Lower lobe of right lung (tissue), 2 donors: ENCODE measurements at places on chromosomes 2 and 18.
A peak's percentile ranks its signal among the peaks of the same experiment; 100 is the strongest.

DNA sequence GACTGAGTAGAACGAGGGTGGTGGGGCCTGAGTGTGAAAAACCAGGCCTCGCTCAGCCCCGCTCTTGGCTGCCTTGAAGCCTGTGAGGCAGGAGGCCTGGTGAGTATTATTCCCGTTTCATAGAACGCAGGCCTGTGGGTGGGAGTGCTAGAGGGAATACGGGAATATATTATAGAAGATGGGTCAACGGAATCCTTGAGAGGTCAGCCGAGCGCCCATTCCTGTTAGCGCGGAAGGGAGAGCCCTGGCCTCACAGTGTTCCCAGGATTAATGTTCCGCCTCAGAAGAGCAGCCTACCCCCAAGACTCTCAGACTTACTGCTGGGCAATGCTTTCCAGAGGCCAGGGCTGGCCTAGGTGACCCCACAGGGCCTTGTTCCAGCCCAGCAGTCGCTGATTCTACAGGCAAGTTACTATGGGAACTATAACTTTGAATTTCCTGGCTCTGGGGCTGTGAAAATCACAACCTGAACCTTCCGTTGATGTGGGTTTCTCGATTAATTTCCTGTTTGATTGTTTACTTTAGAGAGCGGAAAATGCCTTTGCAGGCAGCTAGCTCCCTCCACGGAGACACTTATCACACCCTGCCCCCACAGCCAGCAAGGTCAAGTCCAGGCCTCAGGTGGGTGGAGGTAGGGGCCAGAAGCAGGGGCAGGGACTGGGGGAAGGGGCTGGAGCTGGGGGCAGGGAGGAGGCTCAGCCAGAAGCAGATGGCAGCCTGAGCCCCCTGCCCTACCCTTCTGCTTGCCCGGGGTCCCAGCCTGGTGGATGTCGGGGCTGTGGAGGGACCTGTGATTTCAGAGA lies 108.3 kb downstream of the SMAD7 start:
- H3K36me3 ChIP-seq: no peaks in the 10 kb centered on the region
- no peaks in the 10 kb centered on the region for H3K27me3 ChIP-seq
- H3K27ac ChIP-seq: peak overlapping the region; percentile 78
- DNase-seq: peak; percentile 45
- H3K4me1 ChIP-seq: peaks cover 63% of the 10 kb centered on the region
- H3K4me3 ChIP-seq: no peak overlapping the region

DNA sequence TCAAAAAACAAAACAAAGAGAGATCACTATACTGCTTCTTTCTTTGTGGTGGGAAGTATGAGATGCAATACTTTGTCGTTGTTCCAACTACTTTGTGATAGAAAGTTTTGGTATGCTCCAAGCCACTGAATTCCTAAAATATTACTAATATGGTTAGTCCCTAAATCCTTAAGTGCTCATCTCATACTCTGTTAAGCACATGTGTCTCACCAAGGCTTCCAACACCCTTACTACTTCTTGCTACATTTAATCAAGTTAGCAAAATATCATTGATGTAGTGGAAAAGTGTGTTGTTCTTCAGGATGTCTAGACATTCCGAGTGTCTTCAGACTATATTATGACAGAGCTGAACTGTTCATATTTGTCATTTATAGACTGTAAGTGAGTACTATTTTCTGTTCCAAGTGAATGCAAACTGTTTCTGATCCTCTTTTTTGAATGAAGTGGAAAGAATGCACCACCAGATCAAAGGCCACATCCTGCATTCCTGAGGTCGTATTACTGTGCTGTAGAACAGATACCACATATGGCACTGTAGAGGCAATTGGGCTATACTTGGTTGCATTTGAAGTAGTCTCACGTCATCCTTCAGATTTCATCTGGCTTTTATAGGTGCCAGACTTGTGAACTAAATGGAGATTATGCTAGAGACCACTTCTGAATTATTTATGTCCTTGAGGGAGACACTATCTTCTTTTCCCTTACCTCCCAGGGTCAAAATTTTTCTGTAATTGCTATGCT lies 298.4 kb upstream of the ZNF521 start:
- H3K27ac ChIP-seq: no peak overlapping the region

- peak; percentile 97 for DNase-seq
- H3K4me1 ChIP-seq: peaks cover 69% of the 10 kb centered on the region
- H3K36me3 ChIP-seq: no peaks in the 10 kb centered on the region
- H3K27ac ChIP-seq: peak overlapping the region; percentile 87
- H3K27me3 ChIP-seq: no peaks in the 10 kb centered on the region
Observed at GRCh38 chr2:110101280-110101844, 14.3 kb downstream of the MALL start.

- no peak for DNase-seq
- H3K4me3 ChIP-seq: no peak overlapping the region
- no peaks in the 10 kb centered on the region for H3K4me1 ChIP-seq
Observed at GRCh38 chr2:98070081-98070480, 16.9 kb upstream of the VWA3B start.

- H3K27ac ChIP-seq: no peak overlapping the region
- no peaks in the 10 kb centered on the region for H3K27me3 ChIP-seq
- no peaks in the 10 kb centered on the region for H3K36me3 ChIP-seq
- H3K4me3 ChIP-seq: no peak overlapping the region
- no peaks in the 10 kb centered on the region for H3K4me1 ChIP-seq
- no peak for DNase-seq
Observed at GRCh38 chr2:167954495-167954894, 292.9 kb downstream of the STK39 start.

- no peaks in the 10 kb centered on the region for H3K4me1 ChIP-seq
- H3K27me3 ChIP-seq: no peaks in the 10 kb centered on the region
- peak; percentile 59 for DNase-seq
Observed at GRCh38 chr2:62270728-62271127, 74.8 kb downstream of the B3GNT2 start.

DNA sequence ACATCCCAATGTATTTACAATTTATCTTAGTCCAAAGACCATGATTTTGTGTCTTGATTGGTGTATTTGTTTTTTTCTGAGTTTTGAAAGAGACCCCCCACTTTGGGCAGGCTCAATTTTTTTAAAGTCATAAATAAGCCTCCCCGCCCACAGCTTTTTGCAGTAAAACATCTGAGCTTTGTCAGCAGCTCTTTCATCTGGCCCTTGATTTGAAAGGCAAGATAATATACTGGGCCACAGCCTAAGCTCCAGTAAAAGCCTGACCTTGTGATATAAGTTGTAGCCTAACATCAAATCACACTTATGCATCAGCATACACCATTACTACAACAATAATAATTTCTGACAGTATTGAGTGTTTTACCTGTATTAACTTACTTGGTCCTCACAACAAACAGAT lies 51.3 kb upstream of the SERTAD2 start:
- H3K4me3 ChIP-seq: no peak overlapping the region
- no peaks in the 10 kb centered on the region for H3K27me3 ChIP-seq
- no peak overlapping the region for H3K27ac ChIP-seq
- no peaks in the 10 kb centered on the region for H3K4me1 ChIP-seq
- DNase-seq: no peak

DNA sequence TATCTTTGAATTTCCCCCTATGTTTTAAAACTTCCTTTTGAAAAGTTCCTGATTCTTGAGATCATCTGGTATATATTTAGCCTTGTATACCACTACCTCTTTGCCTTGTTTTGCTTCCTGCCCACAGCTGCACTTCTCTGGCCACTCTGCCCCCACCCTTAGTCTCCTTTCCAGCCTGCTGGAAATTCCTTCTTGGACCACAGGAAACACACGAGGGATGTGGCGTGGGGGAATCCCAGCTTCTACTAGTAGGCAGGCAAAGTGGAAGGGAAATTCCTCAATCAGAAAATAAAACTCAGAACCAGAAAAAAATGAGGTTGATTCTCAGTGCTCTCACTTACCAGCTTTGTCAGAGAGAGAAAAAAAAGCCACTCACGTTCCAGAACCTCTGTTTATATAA lies 13.4 kb downstream of the IL18RAP start:
- no peaks in the 10 kb centered on the region for H3K36me3 ChIP-seq
- no peaks in the 10 kb centered on the region for H3K27me3 ChIP-seq
- no peak for DNase-seq
- H3K27ac ChIP-seq: no peak overlapping the region
- H3K4me1 ChIP-seq: no peaks in the 10 kb centered on the region
- no peak overlapping the region for H3K4me3 ChIP-seq
